NCI-H510A (cell line): ENCODE measurements at places on chromosomes 4 and X.
A peak's percentile ranks its signal among the peaks of the same experiment; 100 is the strongest.

DNA sequence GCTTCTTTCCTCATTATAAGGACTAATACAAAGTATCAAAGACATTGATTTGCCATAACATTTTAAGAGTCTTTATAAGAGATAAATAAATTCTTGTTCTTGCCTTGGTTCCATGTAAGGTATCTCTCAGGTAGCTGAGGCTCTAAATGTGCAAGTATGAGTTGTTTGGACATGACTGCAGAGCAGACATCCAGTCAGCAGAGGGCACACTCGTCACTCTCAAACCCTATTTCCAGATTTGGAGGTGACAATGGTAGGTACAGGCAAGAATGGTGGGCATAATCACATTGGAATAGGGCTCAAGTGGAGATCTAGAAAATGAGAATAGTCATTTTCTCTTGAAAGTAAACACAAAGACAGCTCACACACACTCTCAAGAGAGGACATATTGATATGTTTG is 133.3 kb upstream of the ZIC3 start:
- no peak for DNase-seq

- DNase-seq: no peak
Measured at GRCh38 chr4:176824645-176825366, 32.1 kb upstream of the VEGFC start.

GRCh38 chrX:16839219-16839851 is 30.8 kb downstream of the RBBP7 start:
- no peak for DNase-seq

- peak; percentile 56 for DNase-seq
Measured at GRCh38 chr4:169314906-169315305, 44.1 kb upstream of the SH3RF1 start.

DNA sequence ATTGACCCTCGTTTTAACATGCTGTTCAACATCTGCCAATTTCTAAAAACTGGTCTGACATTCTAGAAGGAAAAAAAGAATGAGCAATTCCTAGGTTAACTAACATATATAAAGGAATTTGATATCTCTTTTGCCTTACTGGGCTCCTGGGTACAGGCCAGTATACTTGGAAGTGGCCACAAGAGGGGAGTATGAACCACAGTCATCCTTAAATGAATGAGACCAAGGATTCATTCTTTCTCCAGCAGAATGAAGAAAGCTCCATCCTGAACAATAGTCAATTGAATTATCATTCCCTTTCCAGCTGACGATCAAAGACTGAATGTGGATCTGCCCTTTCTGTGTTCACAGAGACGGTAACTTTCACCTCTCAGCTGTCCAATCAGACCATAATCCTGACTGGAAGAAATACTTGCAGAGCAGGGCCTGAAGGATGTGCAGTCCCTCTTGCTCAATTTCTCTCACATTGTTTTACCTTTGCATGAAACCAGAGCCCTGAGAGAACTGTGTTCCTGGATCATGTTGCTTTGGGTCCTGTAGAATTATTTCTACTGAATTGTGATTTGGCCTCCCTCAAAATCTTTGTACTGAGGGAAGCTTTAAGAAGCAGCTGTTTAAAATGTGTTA is 14.8 kb upstream of the SPARCL1 start:
- no peak for DNase-seq

DNA sequence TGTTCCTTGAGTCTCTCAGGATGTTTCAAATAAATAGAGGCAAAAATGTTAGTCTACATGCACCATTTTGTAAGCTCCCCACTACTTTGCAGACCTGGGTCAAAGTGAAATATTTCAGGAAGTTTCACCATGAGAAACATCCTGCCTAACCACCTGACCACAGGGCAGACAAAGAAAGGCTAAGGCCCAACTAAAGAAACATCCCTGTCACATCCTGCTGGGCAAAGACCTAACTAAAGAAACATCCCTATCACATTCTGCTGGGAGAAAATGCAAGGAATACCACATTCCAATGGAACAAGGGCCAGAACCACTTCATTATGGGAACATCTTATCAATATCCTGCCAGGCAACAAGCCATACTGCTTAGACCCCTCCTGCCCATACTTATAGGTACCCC is 1303.4 kb downstream of the TECRL start:
- DNase-seq: no peak

GRCh38 chrX:21802054-21802670 is 37.3 kb upstream of the MBTPS2 start:
- DNase-seq: no peak

DNA sequence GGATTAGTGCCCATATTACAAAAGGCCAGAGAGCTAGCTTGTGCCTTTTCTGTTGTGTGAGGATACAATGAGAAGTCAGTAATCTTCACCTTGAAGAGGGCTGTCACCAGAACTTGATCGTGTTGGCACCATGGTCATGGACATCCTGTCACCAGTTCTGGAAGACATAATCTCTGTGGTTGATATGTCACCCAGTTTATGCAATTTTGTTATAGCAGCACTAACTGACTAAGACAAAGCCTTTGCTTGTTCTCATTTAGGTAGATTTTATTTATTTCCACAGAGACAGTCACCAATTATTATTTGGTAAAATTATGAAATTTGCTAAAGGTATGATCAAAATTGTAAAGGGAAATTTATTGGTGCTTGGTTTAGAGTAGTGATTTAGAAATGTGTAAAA is 308.8 kb upstream of the CPXCR1 start:
- DNase-seq: no peak

GRCh38 chr4:11724731-11725130 is 296.0 kb upstream of the HS3ST1 start:
- no peak for DNase-seq

GRCh38 chrX:20743046-20743445 is 476.3 kb upstream of the RPS6KA3 start:
- no peak for DNase-seq

DNA sequence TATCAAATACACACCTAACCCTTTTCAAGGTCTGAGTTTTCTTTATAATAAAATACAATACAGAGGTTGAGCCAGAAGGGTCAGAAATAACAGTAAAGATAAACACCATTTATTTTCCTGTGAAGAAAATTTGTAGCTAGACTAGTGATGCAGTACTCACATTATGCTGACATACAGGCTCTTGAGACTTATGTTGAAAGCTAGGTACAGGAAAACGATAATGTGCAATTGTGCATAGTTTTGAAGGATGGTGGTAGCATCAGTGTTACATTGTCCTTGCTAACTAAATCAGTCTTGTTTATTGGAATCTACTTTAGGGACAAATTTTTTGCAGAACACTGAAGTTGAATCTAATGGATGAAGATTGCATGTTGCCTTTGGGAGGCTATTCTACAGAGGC is 1877.2 kb downstream of the PCDH7 start:
- DNase-seq: no peak

DNA sequence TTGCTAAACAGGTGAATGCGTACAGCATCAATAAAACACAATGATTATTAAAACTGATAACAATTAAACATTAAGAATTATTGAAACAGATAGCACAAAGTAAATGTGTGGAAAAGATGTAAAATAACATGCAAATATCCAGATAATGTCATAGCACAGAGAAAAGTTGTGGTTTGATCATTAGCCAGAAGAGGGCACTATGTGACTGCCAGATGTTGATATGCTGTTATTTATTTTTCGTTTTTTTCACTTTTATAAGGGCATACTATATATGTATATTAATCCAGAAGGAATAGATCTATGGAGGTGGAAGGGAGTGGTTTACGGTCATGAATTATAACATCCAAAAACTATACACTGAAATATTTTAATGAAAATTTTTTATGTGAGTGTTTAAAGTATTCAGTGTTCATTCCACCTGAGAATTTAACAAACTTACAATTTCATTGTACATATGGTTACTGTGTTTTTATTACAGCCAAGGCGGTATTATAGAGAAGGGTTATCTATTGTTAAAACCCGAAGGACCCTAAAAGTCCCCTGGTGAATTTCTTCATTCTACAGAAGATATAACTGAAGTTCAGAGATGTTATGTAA is 211.9 kb upstream of the UGT8 start:
- DNase-seq: no peak

DNA sequence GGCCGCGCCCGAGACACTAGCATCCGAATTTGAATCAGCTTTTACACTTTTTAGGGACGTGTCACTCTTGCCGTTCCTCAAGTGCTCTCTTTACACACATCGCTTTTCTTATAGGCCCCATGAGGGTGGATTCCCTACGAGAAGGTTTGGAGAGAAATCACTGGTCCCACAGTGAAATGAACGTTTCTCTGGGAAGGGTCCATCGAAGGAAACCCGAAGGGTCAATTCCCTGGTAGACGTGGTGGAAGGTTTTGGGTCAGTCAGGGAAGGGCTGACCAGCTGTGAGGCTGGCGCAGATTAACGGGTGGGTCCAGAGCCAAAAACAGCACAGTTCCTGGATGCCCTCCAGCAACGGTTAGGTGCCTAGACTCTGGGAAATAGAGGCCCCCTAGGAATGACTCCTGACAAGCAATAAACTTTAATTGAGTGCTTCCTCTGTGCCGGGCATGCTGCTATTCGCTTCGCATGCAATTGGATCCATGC is 35.9 kb downstream of the ETDC start:
- DNase-seq: no peak

- no peak for DNase-seq
Measured at GRCh38 chr4:161647757-161648156, 516.0 kb downstream of the FSTL5 start.

DNA sequence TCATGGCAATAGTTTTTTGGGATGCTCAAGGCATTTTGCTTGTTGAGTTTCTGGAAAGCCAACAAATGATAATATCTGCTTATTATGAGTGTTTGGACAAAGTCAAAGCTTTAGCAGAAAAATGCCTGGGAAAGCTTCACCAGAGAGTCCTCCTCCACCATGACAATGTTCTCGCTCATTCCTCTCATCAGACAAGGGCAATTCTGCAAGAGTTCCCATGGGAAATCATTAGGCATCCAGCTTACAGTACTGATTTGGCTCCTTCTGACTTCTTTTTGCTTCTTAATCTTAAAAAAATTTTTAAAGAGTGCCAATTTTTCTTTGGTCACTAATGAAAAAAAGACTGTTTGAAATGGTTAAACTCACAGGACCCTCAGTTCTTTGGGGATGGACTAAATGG is 136.3 kb downstream of the UBE2K start:
- no peak for DNase-seq

DNA sequence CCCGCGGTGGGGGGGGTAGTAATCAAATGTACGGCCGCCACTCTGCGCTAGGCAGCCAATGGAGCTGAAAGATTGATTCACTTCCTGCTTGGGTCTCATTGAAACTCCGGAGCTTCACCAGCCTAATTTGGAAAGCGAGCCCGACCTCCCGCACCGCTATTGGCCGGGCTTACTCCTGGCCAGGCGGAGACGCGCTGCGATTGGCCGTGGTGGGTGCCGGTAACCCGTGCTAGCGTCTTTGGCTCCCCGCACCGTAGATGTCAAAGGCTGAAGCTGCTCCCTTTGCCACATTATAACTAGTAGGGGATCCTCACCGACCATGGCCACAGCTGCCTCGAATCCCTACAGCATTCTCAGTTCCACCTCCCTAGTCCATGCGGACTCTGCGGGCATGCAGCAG is at the start of gene POU3F4:
POU3F4 (plus strand) TSS at position 285 of the 400 bp plus-strand sequence; CDS start at position 320, 35 bp downstream.
- no peak for DNase-seq

DNA sequence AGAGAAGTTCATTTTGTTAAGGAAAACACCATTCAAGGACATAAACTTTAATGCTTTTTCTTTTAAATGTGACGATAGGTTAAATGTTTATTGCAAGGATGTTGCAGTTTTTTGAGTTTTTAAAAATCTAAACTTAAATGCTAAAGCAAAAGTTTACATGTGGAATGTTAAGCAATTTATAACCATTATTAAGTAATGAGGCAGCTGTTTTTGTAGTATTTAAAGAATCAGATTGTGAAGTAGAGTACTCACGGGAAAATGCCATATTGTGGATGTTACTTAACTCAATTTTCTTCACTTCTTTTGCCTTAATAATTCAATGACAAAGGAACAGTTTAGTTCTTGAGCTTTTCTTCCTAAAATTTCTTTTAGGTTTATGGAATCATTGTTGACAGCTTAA is 43.5 kb downstream of the UBE2K start:
- no peak for DNase-seq

GRCh38 chr4:48780865-48781214 is 761 bp upstream of the FRYL start:
- DNase-seq: no peak

DNA sequence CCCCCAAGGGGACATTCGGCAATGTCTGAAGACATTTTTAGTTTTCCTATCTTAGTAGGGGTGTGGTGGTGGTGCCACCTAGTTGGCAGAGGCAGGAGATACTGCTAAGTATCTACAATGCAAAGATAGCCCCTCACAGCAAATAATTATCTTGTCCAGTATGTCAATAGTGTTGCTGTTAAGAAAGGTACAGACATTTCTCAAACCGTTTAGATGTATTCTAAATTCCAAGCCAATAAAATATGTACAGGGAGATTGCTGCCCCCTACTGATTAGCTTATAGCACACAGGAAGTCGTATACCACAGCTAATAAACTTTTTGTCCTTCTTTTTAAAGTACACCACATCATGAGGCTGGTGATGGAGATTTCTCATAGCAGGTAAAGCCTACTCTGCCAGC is 260.5 kb downstream of the TMA16 start:
- no peak for DNase-seq

DNA sequence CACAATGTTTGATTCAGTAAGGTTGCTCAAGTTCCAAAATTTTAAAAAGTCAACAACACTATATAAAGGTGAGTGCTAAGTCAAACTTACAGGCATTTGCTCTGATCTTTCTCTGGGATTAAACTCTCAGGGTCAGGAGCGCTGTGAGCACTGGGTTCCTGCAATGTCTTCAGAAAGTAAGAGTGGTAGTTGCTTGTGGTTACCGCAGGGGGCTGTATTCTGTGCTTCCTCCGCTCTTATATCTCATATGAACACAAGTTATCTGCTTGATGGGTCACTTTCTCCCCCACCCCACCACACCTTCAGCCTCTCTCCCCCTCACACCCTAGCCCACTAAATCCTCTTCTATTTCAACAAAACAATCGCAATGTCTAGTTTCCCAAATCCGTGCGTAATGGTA is 116.4 kb upstream of the IGSF1 start:
- DNase-seq: no peak

DNA sequence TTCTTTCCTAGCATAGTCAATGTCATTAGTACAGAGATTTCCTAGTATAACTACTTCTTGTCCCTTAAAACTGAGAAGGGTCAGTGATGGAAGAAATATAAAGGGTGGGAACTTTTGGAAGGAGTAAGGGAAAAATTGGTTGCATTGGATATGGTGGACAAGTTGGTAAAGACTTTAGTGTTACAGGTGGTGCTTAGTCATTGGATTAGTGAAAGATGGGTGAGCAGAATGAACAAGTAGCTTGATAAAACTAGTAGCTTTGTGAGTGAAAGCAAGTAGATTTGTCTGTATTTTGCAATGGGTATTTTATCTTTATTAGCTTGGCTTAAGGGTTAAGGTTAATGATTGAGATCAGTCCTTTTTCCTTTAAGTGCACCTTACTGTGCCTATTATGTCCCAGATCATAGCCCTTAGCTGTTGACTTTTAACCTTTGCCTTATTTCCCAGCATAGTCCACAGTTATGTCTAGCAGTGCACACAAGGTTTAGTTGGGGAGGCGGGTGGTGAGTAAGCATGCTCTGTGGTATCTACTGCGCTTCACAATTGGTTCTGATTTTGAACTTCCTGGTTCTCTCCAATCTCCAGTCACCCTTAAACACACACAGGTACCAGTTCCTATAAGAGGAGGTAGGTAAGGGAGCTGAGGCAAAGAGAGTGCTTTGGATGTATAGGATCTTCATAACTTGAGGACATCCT is 9.5 kb downstream of the WDR44 start:
- no peak for DNase-seq
